Activated naive CD8-positive, alpha-beta T cell treated with anti-CD3 and anti-CD28 coated beads, Interleukin-2, amount 10 ng/mL, durations not matched to agents 7 days and 5 days (primary cell): ENCODE measurements at places on chromosomes 4 and X. TPM values are rescaled to one million over a fixed set of nuclear protein-coding genes. Genes with fewer than 3 reads are reported as not detected.

DNA sequence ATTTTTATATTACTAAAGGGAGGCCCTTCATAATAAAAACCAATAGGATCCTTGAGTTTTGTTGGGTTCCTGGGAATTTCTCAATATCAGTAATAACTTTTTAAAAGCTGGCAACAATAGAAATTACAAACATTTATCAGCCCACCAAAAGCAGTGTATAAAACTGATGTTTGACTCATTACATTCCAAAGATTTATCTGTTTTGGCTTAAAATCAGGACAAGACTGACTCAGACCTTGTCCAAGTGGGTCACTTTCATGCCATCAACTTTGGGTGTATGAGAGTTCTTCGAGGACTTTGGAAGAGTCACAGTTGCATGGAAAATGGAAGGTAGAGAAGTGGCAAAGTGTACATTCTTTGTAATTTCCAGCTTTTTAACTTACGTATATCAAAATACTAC is 102.8 kb downstream of the FRMPD4 start:
- no peak for DNase-seq
- H3K27ac ChIP-seq: no peak overlapping the region
- H3K27me3 ChIP-seq: no peaks in the 10 kb centered on the region
- no peaks in the 10 kb centered on the region for H3K36me3 ChIP-seq
- H3K4me1 ChIP-seq: no peaks in the 10 kb centered on the region

Gene GSPT2
- 13.2 TPM for total RNA-seq

DNA sequence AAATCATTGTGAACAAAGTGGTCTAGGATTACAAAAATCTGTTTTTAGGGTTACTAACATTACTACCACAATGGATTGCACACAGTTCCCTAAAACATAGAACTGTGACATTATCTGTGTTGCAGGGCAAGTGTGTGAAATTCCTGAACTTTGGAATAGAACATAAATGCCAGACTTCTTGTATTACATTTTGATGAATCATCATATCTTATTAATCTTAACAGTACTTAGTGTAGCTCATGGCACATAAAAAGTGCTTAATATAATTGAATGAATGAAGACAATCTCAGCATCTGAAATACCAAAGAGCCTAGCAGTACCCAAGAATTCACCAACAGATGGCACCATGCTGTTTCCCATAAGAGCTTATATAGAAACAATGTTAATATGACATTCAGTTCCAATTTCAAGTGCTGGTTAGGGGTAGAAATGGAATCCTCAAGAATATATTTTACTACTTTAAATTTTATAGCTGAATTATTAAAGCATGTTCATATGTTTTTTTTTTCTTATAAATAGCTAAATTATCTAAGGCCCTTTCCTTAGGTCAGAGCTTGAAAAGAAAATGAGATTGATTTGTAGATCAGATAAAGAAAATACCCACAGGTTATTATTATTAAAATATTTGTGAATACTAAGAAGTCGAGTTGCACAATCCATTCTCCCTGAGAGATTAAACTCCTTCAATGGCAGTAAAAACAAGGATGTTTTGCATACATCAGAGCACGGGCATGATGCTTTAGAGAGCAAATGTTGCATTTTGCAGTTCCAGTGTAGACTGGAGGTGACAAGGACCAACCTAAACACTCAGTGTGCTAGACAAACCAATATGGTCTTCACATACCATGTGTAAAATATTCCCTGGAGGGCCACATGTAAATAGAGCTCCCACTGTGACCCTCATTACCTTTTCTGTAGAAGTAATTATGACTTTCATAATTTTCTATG is 25.7 kb upstream of the SHISA3 start:
- no peak overlapping the region for H3K27ac ChIP-seq
- no peaks in the 10 kb centered on the region for H3K4me1 ChIP-seq
- peaks cover 18% of the 10 kb centered on the region for H3K27me3 ChIP-seq
- H3K36me3 ChIP-seq: no peaks in the 10 kb centered on the region
- no peak overlapping the region for H3K4me3 ChIP-seq

DNA sequence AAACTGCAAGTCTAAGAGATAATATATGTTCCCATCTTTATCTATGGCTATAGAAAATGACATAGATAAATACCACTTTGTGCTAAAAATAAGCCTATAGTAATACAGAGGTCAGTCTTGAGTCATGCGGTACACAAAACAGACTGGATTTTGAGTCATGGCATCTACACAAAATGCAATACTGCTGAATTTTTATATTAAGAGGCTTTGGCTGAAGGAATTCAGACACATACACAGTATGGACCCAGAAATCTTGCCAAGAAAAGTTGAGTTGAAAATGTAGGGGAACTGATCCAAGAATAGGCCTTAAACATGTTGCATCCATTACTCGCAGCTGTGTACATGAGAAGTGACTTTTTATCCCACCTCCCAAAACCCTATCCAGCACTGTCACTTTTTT is 184.4 kb downstream of the TENM3 start:
- H3K4me3 ChIP-seq: no peak overlapping the region
- DNase-seq: no peak
- H3K27me3 ChIP-seq: peaks cover 5% of the 10 kb centered on the region
- H3K4me1 ChIP-seq: no peaks in the 10 kb centered on the region
- H3K27ac ChIP-seq: no peak overlapping the region

Gene PRAF2
- total RNA-seq: 23.9 TPM

DNA sequence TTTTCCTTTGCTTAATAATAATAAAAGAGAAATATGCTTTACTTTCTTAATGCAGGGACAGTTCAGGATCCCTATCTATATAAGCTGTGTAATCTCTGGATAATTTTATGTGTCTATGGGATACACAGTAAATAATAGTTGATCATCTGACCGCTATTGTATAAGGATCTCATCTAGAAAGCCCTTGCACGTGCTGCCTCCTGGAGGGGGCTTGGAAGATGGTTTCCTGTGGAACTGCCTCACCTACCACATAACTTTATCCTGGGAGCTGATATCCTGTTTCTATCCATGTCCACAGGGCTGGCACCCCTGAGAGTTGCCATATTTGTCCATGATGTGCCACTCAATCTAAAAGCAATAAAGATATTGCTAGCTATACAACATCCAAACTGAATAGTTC is 139.3 kb upstream of the FRMPD4 start:
- H3K4me1 ChIP-seq: no peaks in the 10 kb centered on the region
- no peaks in the 10 kb centered on the region for H3K36me3 ChIP-seq
- no peak overlapping the region for H3K27ac ChIP-seq
- peaks cover 6% of the 10 kb centered on the region for H3K27me3 ChIP-seq
- DNase-seq: no peak
- no peak overlapping the region for H3K4me3 ChIP-seq

Gene PLXNB3
- 1.3 TPM for total RNA-seq
